ENCODE measurements at places on chromosomes 1 and 21.
A peak's percentile ranks its signal among the peaks of the same experiment; 100 is the strongest.

GRCh38 chr1:50970931-50971582, 1.0 kb downstream of the CDKN2C start:
- DNase-seq, result no peak

DNA sequence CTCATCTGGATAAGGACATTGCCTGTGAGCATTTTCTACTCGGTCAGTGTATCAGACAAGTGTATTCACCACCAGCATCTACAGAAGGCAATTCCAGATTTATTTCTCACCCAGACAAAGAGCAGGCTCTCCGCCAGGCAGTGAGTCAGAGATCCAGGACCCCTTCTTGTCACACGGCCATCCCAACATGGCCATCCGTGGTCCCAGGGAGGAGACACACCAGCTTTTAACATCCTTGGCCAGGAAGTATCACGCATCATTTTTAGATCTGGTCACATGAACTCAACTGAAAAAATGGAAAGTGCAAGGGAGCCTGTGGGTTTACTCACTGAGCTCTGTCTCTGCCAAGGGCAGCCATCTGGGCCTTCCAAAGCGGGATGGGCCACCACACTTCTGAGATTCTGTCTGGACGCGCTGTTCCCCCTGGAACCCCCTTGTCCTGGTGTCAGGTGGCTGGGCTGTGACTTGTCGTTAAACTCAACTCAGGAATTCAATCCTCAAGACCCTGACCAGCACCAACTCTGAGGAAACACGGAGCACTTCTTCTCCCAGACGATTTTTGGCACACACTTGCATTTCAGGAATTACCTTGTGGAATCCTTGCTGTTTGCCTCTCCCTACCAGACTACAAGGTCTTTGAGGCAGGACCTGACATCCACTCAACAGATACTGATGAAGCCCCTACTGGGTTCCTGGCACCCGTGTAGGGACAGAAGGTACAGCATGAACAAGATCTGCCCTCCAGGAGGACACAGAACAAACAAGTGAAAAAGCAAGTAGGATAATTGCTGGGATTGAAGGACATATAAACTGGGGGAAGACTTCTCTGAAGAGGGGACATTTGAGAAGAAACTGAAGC, 21.6 kb upstream of the CCSAP start:
- no peak for DNase-seq

- peak; percentile 48 for DNase-seq
Measured at GRCh38 chr1:44151332-44151731, 9.9 kb upstream of the KLF18 start.

DNA sequence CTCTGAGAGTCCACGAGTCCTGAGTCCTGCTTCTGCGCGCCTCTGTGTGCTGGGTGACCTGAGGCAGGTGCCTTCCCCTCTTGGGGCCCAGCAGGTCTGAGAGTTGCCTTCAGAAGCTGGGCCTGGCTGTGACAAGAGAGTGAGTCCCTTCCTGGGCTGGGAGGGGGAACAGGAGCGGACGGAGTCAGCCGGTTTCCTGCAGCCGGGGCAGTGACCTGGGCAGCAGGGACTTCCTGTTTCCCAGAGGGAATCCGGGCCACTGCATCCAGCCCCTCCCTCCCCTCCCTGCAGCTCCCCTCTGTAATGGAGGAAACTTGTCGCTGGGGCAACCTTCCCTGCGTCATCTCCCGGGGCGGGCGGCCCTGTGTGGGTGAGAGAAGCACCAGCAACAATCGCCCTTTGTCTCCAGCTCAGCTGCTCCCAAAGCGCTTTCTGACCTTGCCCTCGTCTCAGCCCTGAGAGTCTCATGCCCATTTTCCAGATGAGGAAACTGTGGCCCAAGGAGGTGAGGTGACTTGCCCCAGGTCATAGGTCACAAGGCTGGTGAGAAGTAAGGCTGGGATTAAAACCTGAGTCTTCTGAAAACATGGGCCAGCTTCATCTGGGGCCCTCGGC, 61.1 kb downstream of the SDC3 start:
- no peak for DNase-seq

- no peak for DNase-seq
Measured at GRCh38 chr21:37281993-37282392, 14.9 kb upstream of the VPS26C start.

DNA sequence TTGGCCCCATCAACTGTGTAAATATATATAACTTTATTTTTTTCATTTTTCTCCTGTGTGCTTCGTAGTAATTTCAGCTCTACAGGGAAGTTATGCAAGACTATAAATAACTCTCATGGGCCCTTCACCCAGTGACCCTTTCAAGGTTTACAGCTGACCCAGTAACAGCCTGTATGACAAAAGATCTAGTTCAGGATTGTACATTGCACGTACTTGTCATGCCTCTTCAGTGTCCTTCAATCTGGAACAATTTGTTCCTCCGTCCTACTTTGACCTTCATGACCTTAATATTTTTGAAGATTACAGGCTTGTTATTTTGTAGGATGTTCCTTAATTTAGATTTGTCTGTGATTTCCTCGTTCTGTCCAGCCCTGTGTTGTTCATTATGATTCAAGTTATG, 40.5 kb downstream of the BRINP2 start:
- DNase-seq, result no peak

DNA sequence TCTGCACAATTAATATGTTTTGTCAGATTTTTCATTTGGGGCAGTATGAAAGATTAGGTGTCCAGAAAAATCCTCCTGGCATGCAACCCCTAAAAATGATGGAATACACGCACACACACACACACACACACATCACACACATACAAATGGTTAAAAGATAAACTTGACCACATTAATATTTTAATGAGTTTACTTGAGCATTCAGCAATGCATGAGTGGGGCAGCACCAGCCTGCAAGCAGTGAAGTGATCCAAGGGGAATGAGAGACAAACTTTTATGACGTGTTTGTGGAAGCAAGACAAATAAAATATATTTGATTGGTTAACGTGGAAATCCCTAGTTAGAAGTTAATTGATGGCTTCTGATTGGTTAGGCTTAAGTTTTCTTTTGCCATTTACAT, 29.1 kb upstream of the SOAT1 start:
- DNase-seq, result no peak

- DNase-seq, result no peak
Measured at GRCh38 chr1:41578712-41579335, 94.3 kb upstream of the EDN2 start.

- DNase-seq, result peak; percentile 45
Measured at GRCh38 chr1:160291248-160292220, 6.6 kb upstream of the PEX19 start.

- DNase-seq, result no peak
Measured at GRCh38 chr1:30329802-30330557, 393.4 kb downstream of the MATN1 start.

- DNase-seq, result no peak
Measured at GRCh38 chr1:25186161-25187007, 45.9 kb downstream of the SYF2 start.
